ENCODE measurements at places on chromosomes 12 and 14. TPM values are rescaled to one million over a fixed set of nuclear protein-coding genes. Genes with fewer than 3 reads are reported as not detected.

GRCh38 chr12:56205445-56205844 is 16.2 kb upstream of the SMARCC2 start:
- DNase-seq, result no peak

SINHCAF gene
- polyA plus RNA-seq, result 1.3 TPM

GRCh38 chr14:27384124-27384523 is 786.3 kb upstream of the NOVA1 start:
- no peak for DNase-seq

GOLGA5 gene
- 23.4 TPM for polyA plus RNA-seq

GRCh38 chr12:111424189-111424792 is 18.6 kb downstream of the SH2B3 start:
- no peak for DNase-seq

EFS gene
- 0.98 TPM for polyA plus RNA-seq

KRT74 gene
- polyA plus RNA-seq, result not detected

SOAT2 gene
- polyA plus RNA-seq, result 0.05 TPM
